LoVo (cell line): ENCODE measurements at places on chromosomes 3 and 15.

- no peak for DNase-seq
Observed at GRCh38 chr15:78033864-78034263, 43.6 kb downstream of the TBC1D2B start.

GRCh38 chr3:114299421-114299820 lies 5.6 kb downstream of the TIGIT start:
- peak; percentile 19 for DNase-seq

DNA sequence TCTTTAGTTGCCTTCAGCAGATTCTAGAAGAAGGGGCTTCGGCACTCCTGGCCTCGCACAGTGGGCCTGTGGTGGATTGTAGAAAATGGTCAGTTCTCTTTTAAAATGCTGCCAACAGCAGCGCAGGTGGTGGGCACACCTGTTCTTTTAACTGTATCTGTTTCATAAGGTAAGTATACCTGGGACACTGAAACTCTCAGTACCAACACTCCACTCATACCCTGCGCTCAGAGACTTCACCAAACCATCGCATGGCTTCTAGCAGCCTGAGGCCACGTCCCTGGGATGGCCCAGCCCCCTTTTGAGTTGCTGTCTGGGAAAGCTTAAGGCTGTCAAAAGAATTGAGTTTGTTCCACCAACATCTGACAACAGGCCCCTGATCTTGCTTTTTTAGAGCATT lies 56.7 kb upstream of the MCF2L2 start:
- DNase-seq, result no peak

GRCh38 chr3:146889626-146890025 lies 284.5 kb upstream of the PLSCR5 start:
- DNase-seq, result no peak

DNA sequence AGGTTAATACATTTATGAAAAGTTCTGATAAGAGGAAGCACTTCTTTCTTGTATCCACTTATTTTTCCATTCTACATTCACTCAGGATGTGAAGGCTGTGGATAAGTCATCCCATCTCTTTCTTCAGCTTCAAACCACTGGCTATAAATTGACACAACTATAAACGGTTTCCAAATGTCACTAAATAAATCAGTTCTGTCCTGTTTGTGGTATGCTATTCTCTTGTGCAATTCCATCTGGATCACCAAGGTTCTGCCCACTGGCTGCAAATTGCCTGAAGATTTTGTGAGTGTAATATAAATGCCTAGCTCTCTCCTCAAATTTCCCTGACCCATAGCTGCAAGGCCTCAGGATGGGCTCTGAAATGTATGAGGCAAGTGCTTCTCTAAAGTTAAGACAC lies 7.1 kb upstream of the LMOD3 start:
- no peak for DNase-seq

DNA sequence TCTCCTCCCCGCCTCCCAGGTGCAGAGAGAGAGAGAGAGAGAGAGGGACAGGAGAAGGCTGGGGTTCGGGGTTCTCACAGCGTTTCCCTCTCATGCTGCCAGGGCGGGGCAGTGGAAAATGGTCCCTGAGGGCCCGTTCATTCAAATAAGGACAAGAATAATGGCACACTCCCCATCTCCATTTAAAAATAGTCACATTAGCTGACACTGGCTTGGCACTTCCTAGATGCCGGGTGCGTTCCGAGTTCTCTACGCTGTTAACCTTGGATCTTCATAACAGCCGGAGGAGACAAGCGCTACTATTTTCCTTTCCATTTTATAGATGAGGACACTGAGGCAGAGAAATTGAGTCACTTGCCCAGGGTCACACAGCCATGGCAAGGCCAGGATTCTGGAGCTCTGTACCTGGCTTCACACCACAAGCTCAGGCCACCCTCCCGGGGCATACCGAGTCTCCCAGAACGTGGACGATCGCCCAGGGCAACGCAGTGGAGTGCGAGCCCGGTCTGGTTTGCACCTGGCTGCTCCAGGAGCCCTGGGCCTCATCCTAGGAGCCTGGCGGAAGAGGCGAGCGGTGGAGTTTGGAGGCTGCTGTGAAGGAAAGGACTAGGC lies 608 bp upstream of the SLC6A6 start:
- no peak for DNase-seq

GRCh38 chr15:74725845-74726773 lies 781 bp upstream of the CYP1A1 start:
- DNase-seq, result peak; percentile 56
